Mesendoderm (in vitro differentiated cells): ENCODE measurements at places on chromosomes 7 and 10.

GRCh38 chr7:93717217-93717900, 142.8 kb upstream of the CALCR start:
- DNase-seq = no peak

DNA sequence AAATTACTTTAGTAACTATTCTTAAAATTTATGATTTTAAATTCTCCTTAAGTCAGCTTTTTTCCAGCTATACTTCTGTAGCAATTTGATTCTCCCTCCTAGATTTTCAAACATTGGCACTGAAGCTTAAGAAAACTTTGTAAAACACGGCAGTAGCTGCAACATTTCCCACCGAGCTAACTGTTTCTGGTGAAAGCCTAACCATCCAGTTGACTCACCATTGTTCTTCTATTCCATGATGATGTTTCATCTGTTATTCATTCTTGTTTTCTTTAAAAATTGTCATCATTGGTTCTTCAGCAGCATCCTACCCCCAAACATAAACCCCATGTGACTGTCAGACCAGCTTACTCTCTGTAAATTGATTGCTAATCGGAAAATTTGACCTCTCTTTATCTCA, 312.3 kb downstream of the DGKB start:
- no peak for DNase-seq

DNA sequence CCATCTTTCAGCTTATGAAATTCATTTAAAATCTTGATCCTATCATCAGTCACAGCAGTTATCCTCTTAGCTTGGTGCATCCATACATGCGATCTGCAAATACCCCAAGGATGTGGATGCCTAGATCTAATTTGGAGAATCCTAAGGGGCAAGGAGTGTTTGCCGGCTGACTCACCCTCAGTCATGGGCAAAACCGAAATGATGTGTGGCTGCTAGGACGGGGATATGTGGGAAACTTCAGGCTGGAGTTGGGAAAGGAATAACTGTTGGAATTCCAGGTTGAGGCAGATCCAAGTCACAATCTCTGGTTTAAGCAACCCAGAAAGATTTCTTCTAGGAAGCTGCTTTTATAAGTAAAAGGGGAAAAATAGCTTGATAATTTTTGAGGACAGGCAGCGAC, 19.7 kb upstream of the GOT1 start:
- no peak for DNase-seq

- peak; percentile 67 for DNase-seq
These were observed 22.7 kb downstream of the AP5Z1 start for GRCh38 chr7:4797858-4798705.

GRCh38 chr10:24723788-24724380, at the start of gene ARHGAP21:
TSS of gene ARHGAP21 (minus strand) at chr10:24723887. CDS start at chr10:24721899, 1,988 bp downstream.
- DNase-seq = peak; percentile 82

DNA sequence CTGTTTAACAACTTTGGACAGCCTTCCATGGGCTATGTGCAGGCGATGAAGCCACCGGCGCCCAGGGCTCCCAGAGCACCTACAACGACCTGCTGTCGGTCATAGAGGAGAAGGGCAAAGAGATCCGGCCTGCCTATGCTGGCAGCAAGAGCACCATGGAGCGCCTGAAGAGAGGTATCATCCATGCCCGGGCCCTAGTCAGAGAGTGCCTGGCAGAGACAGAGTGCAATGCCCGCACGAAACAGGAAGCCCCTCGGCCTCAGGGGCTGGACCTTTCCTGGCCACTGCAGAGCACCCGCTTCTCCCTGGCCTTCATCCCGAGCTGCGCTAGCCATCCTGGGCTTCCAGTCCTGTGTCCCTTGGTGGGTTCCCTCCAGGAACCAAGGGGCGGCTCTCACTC, 497.0 kb upstream of the PHF14 start:
- DNase-seq = no peak

- no peak for DNase-seq
These were observed 44.4 kb downstream of the SLC35G1 start for GRCh38 chr10:93938140-93938539.

DNA sequence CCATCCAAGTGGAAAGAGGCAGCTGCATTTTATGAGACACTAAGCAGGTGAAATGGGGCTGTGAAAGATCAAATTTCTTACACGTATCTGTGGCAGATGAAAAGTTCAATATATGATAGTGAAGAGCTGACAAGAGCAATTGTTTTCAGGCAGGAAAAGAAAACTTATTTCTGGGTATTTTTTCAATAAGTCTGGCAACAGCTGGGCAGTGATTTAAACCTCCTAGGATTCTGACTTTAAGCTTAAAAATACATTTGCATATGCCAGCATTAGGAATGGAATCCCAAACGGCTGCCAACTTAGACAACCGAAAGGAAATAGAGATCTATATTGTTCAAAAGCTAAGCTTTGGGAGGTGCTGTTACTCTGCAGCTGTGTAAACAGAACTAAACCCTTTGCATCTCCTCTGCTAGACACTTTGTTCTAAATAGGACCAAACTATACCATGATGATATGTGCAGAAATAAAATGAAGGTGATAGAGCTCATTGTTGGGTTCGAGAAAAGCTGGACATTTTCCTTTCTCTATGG, 26.1 kb downstream of the DYNC1I1 start:
- DNase-seq = no peak

GRCh38 chr7:39045231-39045630, 67.5 kb downstream of the POU6F2 start:
- DNase-seq = no peak

DNA sequence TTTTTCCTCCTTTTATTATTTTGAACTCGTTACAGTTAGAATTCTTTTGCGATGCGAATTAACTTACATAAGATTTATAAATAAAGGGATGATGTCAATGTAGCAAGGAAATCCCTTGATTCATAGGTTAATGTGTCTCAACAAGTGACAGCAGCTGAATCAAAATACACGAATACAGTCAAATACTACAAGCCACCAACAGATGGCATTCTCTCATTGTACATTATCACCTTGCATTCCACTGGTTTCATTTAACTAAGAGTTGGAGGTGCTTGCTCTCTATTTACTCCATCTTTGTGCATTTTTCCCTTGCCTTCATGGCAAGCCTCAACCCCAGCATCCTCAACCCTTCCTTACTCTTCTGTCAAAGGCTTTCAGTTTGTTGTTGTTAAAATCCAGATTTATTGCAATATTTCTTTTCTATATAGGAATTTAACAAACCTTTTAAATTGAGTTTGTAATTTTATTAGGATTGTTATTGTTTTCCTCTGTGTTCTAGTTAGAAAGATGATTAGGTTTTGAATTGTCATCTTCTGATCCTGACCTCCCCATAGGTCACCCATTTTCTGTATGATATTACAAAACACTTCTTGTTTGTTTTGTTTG, 78.3 kb downstream of the SLC25A40 start:
- peak; percentile 66 for DNase-seq

- no peak for DNase-seq
These were observed 8.2 kb downstream of the GHRHR start for GRCh38 chr7:30971840-30972563.

GRCh38 chr7:20532890-20533289, 82.6 kb upstream of the ABCB5 start:
- no peak for DNase-seq

GRCh38 chr10:80199828-80200227, 5.5 kb downstream of the ANXA11 start:
- DNase-seq = peak; percentile 46

DNA sequence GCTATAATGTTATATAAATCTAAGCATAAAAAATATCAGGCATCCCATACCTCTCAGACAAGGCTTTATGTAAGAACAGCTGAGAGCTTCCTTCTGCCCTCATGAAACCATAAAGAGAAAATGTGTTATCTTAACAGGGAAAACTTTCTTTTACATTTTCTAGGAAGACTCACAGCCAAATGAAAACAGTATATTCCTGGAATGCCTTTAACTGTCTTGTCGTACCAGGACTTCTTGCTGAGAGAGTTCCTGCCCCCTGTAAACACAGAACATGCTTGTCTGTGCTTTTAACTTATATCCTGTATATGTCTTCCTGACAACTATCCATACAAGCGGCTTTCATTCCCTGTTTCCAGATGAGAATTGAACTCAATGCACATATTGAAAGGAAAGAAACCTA, 64.8 kb upstream of the AHR start:
- no peak for DNase-seq

DNA sequence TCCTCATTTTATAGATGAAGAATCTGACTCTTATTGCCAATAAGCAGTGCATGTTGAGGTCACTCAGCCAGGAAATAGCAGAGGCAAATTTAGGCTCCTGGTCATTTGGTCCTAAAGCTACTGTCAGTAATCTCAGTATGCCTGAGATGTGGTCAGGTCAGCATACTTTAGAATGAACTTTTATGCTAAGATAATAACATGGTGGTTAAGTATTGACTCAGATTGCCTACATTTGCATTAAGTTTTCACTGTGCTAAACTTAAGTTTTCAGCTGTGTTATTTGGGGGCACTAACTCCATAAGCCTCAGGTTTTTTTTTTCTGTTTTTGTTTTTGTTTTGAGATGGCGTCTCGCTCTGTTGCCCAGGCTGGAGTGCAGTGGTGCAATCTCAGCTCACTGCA, 35.9 kb upstream of the CCSER2 start:
- DNase-seq = no peak
